Left renal pelvis (tissue), 4 donors: ENCODE measurements at places on chromosomes 2 and 18.

DNA sequence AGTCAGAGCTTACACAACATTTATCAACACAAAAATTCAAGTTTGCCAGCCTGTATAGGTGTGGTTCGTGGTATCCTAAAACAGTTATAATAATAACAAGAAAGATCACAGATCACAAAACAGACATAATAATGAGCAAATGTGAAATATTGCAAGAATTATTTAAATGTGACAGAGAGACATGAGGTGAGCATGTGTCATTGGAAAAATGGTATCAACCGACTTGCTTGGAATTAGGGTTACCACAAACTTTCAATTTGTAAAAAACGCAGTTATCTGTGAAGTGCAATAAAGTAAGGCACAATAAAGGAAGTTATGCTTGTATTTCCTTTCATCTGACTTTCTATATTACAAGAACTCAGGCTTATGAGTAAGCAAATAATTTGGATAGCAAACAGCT lies 116.8 kb downstream of the IKZF2 start:
- no peak for DNase-seq

DNA sequence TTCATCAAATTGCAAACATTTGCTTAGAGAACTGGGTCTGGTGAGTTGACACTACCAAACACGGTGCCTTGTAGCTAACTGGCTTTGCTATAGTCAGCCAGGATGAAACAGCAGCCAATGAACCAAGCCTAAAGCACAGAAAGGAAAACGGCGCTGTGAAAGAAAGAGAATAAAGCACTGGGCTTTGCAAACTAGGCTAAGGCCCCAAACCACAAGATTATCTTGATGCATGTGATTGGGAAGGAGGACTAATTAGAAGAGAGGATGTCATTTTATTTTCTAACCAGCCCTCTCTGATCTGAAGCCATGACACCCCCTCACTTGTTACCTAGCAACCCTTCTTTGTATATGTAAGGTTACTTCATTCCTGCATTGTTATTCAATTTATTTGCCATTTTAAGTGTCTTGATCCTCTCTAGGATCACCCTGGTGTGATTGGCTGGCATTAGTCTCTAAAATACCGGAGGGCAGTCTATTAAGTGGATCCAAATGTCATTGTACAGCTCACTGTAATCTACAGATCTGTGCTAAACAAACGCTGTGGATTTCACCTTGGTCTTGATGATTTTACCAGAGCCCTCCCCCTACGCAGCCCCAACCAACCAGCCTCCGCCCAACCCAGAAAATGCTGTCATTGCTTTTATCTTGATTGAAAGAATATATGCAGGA lies 395.4 kb upstream of the ACVR2A start:
- no peak for DNase-seq

- DNase-seq, result no peak
Observed at GRCh38 chr2:48048476-48049171, 142.3 kb upstream of the FBXO11 start.

- DNase-seq, result no peak
Observed at GRCh38 chr2:56648802-56649201, 465.0 kb downstream of the CCDC85A start.

GRCh38 chr2:181404472-181404871 lies 52.7 kb upstream of the ITGA4 start:
- DNase-seq, result no peak

DNA sequence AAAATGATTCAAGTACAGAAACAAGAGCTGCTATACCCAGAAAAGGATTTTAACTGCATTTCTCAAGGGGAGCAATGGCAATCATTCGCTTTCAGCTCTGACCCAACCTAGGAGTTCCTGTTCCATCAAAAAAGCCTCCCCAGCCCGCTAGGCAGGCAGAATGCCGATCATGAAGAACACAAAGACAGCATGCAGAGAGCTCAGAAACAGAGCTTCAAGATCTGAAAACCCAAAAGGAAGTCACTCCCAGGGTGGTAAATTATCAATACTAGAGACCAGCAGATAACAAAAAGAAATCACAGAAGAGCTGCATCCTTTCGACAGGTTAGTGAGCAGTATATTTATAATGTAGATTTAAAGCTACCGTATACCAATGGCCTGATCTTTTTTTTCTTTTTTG lies 84.8 kb upstream of the CRIM1 start:
- no peak for DNase-seq

GRCh38 chr2:33628031-33628827 lies 29.1 kb upstream of the FAM98A start:
- no peak for DNase-seq

GRCh38 chr2:151999053-151999452 lies 99.8 kb downstream of the CACNB4 start:
- DNase-seq, result no peak

GRCh38 chr2:227477291-227477690 lies 5.3 kb downstream of the AGFG1 start:
- no peak for DNase-seq

- DNase-seq, result no peak
Observed at GRCh38 chr2:99377879-99378278, 40.7 kb downstream of the EIF5B start.

DNA sequence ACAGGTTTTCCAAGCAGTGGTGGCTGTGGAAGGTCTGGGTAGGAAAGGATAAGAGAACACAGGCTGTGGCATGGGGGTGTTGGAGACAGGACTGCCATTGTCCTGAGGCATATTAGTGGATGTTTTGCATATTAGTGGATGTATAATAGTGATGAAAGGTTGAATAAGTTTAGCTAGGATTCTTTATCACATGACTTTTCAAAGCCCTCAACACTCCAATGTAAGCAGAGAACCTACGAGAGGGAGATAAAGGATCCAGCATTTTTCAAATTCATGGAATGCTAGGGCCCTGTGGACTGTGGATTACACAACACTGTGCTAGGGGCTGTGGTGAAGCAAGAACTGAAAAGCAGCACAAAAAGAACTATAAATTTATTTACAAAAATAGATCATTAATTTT lies 63.2 kb downstream of the POLE4 start:
- no peak for DNase-seq

GRCh38 chr2:75512455-75513212 lies 48.1 kb downstream of the EVA1A start:
- no peak for DNase-seq

GRCh38 chr2:236738030-236738429 lies 168.4 kb downstream of the ACKR3 start:
- no peak for DNase-seq
